ENCODE measurements at places on chromosomes 12 and 14.

GRCh38 chr14:81509321-81509720 is 24.3 kb downstream of the SEL1L start:
- no peak for DNase-seq

GRCh38 chr12:67795236-67795635 is 146.7 kb downstream of the DYRK2 start:
- DNase-seq = no peak

GRCh38 chr14:91273273-91273884 is 28.9 kb upstream of the GPR68 start:
- DNase-seq = no peak

GRCh38 chr12:14954269-14954668 is 7.1 kb downstream of the ARHGDIB start:
- no peak for DNase-seq

- DNase-seq = no peak
These were observed 41.0 kb downstream of the GPHB5 start for GRCh38 chr14:63277591-63278183.

- peak; percentile 22 for DNase-seq
These were observed 452.1 kb downstream of the BCAT1 start for GRCh38 chr12:24496755-24497154.

- peak; percentile 58 for DNase-seq
These were observed 109.3 kb downstream of the PTPRQ start for GRCh38 chr12:80553316-80553715.

DNA sequence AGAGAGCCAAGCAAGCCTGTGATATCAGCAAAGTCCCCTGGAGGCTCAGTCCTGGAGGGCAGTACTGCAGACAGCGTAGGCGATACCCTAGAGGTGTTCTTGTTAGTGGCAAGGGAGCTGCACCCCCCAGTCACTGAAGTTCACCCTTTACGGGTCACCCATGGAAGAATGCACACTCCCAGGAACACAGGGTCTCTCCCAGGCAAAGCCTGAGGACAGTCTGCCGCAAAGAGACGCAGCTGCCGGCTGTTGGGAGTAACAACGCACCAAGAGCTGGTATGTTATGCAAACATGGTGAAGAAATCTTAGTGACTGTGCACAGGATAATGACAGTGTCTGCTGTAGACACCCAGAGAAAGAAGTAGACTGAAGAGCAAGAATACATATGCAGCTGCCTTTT is 43.5 kb upstream of the NOS1 start:
- DNase-seq = no peak

DNA sequence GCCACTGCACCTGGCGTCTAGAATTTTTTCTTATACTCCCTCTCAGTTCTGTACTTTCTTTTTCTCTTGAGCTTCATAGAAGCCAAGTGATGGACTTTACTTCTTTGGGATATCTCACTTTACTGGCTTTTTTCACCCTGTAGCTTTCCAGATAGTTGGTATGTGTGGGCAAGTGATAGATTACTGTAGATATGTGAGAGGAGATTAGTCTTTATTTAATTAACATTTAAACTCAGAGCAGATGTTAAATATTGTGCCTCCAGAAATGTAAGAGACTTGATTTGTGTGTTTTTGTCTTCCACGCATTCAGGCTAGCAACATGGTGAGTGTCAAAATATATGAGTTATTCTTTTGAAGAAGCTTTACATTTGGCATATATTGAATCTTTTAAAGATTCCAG is 39.5 kb upstream of the SLC17A8 start:
- DNase-seq = no peak

DNA sequence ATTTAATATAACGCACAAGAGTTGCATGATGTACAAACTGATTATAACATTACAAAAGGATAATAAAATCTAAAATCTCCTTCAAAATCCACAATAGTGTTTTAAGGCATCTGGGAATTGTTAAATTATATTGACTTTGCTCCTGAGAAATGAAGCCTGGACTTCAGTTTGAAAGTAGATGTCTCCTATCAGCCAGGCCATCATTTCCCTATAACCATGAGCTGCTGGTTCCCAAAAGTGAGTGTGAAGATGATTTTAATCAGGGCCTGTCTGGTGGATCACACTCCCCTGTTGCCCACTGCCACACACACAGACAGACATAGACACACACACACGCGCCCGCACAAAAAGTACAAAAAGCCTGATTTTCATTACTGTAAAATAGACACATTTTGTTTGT is 480.7 kb downstream of the RPS29 start:
- no peak for DNase-seq

- no peak for DNase-seq
These were observed 23.1 kb downstream of the NUP37 start for GRCh38 chr12:102096855-102097254.

DNA sequence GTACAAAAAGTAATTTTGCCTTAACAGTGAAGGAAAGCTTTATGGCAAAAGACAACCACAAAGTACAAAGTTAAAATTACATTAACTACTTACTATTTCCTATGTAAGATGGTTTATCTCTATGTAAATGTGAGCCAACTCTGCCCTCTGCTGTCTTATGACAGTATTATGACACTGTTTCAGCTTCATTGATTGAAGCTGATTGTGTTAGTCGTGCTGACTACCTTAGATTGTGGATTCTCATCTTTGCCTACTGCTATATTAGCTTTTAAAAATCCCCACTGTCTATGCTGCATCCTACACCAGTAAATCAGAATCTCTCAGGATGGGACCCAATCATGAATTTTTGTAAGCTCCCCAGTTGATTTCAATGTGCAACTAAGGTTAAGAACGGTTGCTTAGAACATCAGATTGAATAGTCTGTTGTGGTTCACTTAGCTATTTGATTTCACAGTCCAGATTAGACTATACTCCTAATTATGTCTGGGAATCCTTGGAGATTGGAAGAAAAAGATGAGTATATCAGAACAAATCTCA is 12.2 kb upstream of the SPTB start:
- no peak for DNase-seq

DNA sequence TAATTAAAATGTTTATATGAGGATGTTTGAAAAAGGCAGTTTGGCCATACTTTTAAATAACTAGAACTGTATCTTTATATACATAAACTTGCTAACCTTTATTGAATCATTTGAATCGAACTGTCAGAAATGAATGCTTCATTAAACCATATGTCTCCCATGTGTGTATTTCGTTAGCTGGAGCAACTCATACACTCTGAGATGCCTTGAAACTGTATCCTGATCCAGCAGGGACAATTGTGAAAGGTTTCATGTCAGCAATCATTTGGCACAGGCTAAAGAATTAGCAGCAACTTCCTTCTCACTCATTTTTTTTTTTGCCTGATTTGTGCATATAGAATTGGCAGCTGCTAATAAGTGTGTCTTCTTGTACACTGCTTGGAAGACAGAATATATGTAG is 109.9 kb downstream of the NAV3 start:
- DNase-seq = no peak

DNA sequence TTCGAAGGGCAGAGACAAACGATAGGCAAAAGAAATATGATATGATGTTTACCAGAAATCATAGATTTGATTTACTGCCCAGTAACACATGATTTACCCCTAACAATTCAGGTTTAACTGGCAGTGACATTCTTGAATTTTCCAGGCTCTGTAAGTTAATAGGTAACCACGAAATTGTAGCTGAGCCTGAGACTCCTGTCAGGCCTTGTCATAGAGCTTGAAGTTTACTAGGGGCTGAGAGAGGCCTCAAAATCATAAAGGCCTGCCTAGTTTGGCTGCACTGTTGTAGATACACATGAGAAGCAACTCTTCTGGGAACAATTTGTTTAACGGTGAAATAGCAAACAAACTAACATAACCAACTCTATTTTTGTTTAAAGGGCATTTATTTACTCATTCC is 3.3 kb downstream of the ERP27 start:
- DNase-seq = no peak

DNA sequence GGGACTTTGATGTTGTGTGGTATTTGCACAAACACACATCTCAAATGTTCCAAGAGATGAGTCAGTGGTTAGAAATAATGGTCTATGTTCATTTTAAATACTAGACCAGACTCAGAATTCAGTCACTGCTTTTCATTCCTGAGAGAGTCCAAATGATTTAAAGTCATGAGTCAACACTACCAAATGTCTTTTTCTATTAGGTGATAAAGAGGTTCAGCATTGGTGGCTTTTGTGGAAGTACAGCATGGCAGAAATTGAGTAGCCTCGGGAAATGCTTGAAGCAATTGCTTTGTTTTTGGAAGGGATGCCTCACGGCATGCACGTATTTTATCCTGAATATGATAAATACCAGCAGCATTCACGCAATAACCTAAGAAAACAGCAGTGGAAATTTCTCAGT is 115.7 kb downstream of the DIO2 start:
- peak; percentile 89 for DNase-seq

DNA sequence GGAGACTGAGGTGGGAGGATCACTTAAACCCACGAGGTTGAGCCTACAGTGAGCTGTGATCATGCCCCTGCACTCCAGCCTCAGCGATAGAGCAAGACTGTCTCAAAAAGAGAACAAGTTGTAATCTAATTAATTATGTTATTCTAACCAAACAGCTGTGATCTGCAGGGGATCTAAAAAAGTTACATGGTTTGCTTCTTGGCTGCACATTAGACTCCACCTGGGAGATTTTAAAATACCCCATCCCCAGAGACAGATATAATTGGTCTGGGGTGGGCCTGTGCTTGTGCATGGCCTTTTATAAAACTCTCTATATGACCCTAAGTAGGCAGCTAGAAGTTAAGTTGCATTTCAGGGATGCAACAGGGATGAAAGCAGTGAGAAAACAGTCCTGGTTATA is 76.7 kb downstream of the SCAF11 start:
- no peak for DNase-seq

DNA sequence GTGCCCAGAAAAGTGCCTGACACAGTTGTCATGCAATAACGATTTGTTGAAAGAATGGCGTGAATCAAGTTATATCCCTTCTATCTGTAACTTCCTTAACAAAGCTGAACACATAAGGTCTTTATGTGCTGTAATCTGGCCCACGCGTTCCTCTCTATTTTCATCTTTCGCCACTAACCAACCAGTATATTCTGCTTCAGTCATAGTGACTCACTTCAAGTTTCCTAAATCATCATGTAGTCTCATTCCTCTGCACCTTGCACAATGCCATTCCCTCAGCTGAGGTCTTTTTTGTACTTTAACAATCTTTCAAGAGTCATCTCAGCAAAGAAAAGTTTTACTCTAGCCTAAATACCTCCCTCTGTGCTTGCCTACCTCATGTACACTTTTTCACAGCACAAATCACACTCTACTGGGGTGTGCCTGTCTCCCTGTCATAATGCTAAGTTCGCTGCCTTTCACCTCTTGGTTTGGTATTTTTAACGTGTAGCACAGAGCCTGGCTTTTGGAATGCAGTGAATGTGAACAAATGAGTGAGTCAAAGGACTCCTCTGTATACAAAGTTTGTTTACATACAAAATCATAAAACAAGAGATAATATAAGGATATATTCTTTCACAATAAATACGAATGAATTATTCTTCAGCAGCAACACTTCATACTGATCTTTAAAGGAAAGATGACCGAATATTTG is 2.9 kb upstream of the CMAS start:
- no peak for DNase-seq

DNA sequence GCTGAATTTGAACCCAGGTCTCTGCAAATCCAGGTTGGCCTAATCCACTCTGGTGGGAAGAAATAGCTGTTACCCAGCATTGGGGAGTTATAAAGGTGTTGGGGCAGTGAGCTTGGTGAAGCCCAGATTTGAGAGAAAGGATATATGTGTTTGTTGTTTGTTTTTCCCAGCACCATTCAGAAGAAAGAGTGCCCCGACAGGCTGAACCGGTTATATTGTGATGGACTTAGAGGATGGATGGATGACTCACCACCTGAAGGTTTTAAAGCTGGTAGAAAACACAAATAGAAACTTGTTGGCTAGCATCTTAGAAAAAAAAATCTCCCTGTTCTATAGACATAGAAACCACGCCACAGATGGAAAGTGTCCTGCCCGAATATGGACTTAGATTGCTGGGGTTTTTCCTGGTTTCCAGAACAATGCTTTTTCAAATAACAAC is 404.6 kb downstream of the MED13L start:
- DNase-seq = no peak

- no peak for DNase-seq
These were observed 541.9 kb upstream of the SEL1L start for GRCh38 chr14:82075566-82075965.

DNA sequence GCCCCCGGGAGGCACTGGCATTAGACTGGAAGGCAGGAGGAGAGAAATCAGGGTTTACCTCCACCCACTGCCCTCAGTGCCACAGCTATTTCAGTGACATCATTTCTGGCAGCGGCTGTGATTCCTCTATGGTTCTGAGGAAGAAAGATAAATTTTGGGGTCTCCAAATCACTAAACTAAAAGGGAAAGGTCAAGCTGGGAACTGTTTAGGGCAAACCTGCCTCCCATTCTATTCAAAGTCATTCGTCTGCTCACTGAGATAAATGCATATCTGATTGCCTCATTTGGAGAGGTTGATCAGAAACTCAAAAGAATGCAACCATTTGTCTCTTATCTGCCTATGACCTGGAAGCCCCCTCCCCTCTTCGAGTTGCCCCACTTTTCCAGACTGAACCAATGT is 14.0 kb upstream of the CRY1 start:
- DNase-seq = no peak

- DNase-seq = no peak
These were observed 572 bp downstream of the EFS start for GRCh38 chr14:23364164-23365035.

GRCh38 chr12:75953312-75953906 is 78.2 kb downstream of the PHLDA1 start:
- DNase-seq = peak; percentile 75

DNA sequence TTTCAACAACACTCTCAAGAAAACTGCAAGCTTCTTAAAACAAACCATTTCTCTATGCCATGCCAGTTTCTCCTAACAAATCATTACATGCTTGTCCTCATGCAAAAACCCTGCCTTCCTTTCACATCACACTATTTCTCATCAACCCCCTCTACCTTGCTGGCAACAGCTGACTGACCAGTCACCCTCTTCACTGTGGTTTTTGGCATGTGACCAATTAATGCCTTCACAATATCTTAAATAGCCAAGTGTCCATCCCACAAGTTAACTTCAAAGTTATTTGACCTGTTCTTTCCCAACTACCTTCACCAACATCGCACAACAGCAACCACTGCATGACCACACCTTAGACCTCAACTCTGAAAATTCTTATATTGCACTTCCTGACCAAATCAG is 159.6 kb downstream of the CEP128 start:
- no peak for DNase-seq

DNA sequence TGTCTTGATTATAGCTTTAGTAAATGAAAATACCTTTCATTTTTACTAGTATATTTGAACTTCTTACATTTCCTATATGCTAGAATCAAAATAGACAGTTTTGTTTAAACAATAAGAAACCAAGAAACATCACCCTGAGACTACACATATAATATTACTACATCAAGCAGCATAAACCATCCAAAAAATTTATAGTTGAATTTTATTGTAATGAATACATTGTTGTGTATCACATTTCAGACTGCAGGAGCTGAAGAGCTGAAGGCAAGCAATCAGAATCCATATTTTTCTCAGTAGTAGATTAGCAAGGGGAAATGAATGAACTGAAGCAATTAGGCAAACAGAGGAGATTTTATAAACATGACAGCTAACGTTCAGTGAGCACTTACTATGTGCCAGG is 379.2 kb downstream of the BTG1 start:
- DNase-seq = no peak

All from BJ (cell line).